Stomach (tissue), 19 donors: ENCODE measurements at places on chromosomes 5 and 9.
A peak's percentile ranks its signal among the peaks of the same experiment; 100 is the strongest.

DNA sequence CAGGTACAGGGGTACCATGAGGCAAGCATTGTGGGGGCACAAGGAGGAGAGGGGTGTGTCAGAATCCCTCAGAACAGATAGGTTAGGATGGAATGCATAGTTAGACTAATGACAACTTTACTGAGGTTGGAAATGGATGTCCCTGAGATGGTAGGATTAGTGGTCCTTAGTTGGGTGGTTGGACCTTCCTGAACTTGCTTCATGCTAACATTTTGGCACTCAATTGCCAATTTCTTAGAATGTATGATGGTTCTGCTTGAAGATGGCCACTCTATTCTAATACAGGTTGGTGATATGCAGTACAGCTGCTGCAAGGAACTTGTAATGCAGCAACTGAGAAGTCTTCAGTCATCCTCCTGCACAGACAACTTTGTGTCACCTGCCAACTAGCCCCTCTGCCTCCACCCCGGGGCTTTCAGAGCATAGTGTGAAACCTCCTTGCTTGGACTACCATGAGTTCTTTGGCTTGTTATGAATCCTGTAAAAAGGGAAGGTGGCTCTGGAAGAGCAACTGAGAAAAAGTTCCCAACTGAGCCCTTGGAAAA lies 5.4 kb downstream of the CCNI2 start:
- DNase-seq: no peak
- peaks cover 11% of the 10 kb centered on the region for H3K36me3 ChIP-seq
- H3K4me3 ChIP-seq: no peak overlapping the region
- peaks cover 12% of the 10 kb centered on the region for H3K4me1 ChIP-seq
- no peak overlapping the region for H3K27ac ChIP-seq
- H3K27me3 ChIP-seq: peaks cover 2% of the 10 kb centered on the region

DNA sequence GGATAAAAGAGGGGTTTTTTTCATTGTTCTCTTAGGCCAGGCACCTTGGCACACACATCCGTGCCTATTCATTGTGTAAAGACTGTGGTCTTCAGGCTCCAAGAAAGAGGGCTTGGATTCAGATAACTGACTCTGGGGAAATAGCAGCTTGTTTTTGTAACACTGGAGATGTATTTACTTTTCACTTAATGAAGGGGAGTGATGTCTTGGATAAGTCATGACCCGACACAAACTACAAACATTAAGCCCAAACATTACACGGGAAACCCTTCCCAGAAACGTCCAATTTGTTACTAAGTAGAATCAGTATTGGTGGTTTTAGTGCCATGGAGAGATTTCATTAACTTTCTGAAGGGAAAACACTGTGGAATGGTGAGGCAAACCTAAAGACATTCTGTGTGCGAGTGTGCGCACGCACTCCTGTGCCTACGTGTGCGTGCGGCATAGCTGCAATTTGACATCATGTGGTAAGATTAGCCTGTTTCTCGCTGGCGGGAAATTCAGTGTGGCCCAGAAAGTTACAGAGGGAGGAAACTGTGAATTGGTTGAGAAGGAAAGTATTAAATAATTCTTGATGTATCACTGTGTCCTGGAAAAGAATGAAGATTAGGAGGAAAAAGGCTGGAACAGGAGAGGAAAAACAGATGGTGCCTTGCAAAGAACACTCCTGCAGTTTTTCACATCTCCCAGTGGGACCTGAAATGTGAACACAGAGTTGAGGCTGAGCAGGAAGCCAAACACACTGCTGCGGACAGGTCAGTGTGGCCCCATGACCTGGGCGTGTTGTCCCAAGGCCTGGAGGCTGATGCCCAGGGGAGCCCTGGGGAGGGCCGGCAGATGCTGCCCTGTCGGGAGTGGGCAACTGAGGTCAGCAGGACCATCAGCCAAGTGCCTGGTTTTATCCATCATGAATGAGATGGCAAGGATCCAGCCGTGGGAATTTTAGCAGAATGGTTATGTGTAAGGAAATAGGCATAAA lies 108.5 kb downstream of the GAS1 start:
- no peak overlapping the region for H3K4me3 ChIP-seq
- H3K36me3 ChIP-seq: no peaks in the 10 kb centered on the region
- no peaks in the 10 kb centered on the region for H3K27me3 ChIP-seq
- no peak for DNase-seq
- no peaks in the 10 kb centered on the region for H3K4me1 ChIP-seq

DNA sequence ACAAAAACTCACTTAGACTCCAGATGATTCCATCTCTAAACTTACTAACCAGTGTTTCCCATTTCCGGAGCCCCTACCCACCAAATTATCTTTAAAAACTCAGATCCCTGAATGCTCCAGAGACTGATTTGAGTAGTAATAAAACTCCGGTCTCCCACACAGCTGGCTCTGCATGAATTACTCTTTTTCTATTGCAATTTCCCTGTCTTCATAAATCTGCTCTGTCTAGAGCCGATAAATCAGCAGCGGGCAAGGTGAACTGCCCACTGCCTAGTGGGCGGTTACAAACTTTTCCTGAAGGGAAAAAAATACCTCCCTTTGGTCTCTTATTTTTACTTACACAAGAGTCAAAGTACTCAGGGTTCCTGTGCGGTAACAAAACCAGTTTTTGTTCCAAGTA lies 624.4 kb upstream of the RORB start:
- H3K27ac ChIP-seq: no peak overlapping the region
- H3K27me3 ChIP-seq: no peaks in the 10 kb centered on the region
- no peaks in the 10 kb centered on the region for H3K36me3 ChIP-seq
- no peak overlapping the region for H3K4me3 ChIP-seq
- DNase-seq: no peak
- no peaks in the 10 kb centered on the region for H3K4me1 ChIP-seq

GRCh38 chr5:31531543-31531887 lies 378 bp downstream of the DROSHA start:
- peak overlapping the region; percentile 88 for H3K27ac ChIP-seq
- no peaks in the 10 kb centered on the region for H3K27me3 ChIP-seq
- H3K36me3 ChIP-seq: peaks cover 57% of the 10 kb centered on the region
- DNase-seq: peak; percentile 69

GRCh38 chr5:31059889-31060288 lies 133.6 kb upstream of the CDH6 start:
- H3K4me3 ChIP-seq: no peak overlapping the region
- H3K36me3 ChIP-seq: no peaks in the 10 kb centered on the region
- no peaks in the 10 kb centered on the region for H3K27me3 ChIP-seq
- no peak for DNase-seq

DNA sequence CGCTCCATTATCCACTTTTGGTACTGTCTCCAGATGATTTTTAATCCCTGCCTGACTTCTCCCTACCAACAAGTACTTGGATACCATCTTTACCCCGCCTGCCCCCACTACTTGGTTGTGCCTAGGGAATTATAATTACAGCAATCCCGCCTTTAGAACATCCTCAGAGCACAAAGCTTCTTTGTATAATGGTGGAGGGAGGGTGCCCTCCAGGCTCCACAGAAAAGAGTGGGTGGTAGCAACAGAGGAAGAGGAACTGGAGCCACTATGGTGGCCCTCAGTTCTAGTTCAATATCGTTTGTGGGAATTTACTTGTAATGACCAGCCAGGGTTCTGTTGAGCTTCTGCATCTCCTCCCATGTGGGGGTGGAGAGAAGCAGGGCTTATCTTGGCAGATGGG lies 79.0 kb upstream of the RNF38 start:
- H3K27me3 ChIP-seq: no peaks in the 10 kb centered on the region
- H3K36me3 ChIP-seq: no peaks in the 10 kb centered on the region
- DNase-seq: no peak
- no peak overlapping the region for H3K4me3 ChIP-seq
- no peak overlapping the region for H3K27ac ChIP-seq
- no peaks in the 10 kb centered on the region for H3K4me1 ChIP-seq

DNA sequence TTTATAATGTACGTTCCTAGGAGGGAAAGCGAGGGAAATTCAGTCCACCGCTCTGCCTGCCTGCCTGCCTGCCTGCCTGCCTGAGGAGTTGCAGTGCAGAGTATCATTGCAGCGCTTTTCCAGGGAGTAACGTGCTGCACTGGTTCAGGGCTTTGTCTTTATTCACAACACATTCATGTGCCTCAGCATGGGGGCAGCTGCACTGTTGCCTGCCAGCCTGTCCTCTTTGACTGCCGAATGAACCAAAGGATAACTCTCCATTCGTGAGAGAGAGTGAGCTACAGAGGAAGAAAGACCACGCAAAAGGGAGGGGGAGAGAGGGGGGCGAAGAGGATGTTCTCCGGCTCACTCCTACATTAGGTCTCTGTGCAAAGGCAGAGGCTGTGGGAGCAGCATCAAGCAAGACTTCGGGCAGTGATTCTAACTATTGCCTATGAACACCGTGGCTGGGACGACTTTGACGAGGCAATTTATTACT lies 791.2 kb downstream of the MAT2B start:
- H3K27ac ChIP-seq: no peak overlapping the region
- peak overlapping the region; percentile 3 for H3K4me3 ChIP-seq
- no peaks in the 10 kb centered on the region for H3K36me3 ChIP-seq
- peaks cover 5% of the 10 kb centered on the region for H3K27me3 ChIP-seq

DNA sequence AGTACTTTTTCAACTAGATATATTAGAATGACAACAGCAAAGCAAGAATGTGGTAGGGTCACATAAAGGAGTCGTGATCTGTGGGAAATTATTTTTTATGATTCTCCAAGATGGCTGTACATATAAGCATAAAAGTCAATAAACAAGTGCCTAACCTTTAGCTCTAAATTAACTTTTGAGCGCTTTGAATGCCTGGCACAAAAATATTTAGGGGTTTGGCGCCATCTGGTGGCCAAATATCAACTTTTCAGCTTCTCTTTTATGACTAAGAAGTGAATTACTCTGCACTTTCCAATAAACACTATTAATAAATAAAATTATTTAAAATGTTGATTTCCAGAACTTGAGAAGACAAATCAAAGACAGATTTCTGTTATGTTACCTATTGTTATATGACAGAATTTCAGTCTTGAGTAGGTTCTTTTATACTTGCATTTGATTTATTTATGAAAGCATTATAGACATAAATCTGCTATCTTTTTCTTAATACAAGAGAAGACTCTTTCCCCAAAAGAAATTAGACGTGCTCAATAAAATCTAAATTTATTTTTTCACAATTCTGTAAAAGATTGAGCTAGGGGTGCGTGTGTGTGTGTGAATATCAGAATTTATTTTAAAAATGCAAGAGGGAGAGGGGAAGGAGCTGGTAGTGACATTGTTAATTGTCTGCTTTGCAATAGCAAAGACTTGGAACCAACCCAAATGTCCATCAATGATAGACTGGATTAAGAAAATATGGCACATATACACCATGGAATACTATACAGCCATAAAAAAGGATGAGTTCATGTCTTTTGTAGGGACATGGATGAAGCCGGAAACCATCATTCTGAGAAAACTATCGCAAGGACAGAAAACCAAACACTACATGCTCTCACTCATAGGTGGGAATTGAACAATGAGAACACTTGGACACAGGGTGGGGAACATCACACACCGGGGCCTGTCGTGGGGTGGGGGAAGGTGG lies 36.7 kb upstream of the ARRDC3 start:
- no peaks in the 10 kb centered on the region for H3K27me3 ChIP-seq
- peaks cover 4% of the 10 kb centered on the region for H3K4me1 ChIP-seq
- no peaks in the 10 kb centered on the region for H3K36me3 ChIP-seq
- no peak overlapping the region for H3K4me3 ChIP-seq

GRCh38 chr5:11182441-11183080 lies 421.5 kb upstream of the DAP start:
- H3K4me1 ChIP-seq: no peaks in the 10 kb centered on the region
- no peak overlapping the region for H3K4me3 ChIP-seq

- no peak overlapping the region for H3K27ac ChIP-seq
- H3K36me3 ChIP-seq: no peaks in the 10 kb centered on the region
- H3K27me3 ChIP-seq: no peaks in the 10 kb centered on the region
Observed at GRCh38 chr5:143024228-143024920, 254.2 kb downstream of the ARHGAP26 start.

DNA sequence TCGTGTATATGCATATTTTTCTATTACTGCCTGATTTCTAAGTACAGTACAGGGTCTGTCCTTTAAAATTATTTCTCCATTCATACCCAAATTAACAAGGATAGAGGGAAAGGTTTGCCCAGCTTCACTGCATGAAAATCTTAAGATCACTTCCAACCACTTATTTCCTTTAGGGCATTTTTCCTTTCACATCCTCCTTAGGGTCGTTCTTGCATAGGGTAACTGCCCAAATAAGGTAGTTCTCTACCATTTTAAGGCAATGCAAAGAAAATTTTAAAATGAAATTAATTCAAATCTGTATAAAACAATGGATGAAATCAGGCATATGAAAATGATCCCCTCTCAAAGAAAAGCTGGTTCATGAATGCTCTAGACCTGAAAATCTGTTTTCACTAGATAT lies 4.1 kb upstream of the CDC20B start:
- H3K27ac ChIP-seq: no peak overlapping the region
- H3K27me3 ChIP-seq: peaks cover 3% of the 10 kb centered on the region
- no peaks in the 10 kb centered on the region for H3K36me3 ChIP-seq

DNA sequence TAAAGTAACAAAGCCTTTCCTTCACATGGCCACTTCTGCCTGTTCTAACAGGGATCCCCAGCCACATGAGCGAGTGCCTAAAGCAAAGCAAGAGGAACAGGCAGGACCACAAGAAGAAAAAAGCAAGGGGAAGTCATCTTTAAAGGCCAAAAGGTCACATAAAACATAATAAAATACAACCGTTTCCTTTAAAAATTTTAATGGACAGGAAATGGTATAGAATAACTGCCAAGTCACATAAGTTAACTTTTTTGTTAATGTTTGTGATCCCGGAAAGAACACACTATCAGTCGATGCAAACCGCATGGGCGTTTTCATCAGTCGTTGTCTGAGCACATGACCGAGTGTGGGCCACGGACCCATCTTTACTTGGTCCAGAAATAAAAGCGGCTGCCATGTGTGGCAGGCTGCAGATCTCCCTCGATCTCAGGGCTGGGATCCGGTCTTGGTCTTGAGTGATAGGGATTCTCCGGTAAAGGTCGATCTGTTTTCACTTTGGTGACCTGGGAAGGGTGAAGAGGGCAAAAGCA lies 15.6 kb downstream of the NDUFA8 start:
- no peaks in the 10 kb centered on the region for H3K27me3 ChIP-seq
- peak overlapping the region; percentile 43 for H3K27ac ChIP-seq
- peaks cover 39% of the 10 kb centered on the region for H3K36me3 ChIP-seq
- peaks cover 39% of the 10 kb centered on the region for H3K4me1 ChIP-seq
- no peak overlapping the region for H3K4me3 ChIP-seq

DNA sequence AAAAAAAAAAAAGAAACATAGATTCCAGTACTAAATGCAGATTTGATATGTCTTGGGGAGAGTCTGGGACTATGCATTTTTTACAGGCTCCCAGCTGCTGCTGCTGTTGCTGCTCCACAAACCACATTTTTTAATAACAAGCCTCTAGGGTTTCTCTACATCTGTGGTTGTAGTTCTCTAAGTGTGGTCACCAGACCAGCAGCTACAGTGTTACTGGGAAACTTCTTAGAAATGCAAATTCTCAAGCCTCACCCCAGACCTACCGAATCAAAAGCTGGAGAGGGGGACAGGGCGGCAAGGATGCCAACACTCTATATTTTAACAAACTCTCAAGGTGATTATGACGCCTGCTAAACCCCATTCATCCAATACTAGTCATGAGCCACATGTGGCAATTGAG lies 293.4 kb upstream of the PTGER4 start:
- H3K27me3 ChIP-seq: no peaks in the 10 kb centered on the region
- no peak overlapping the region for H3K27ac ChIP-seq
- no peaks in the 10 kb centered on the region for H3K36me3 ChIP-seq
